ENCODE measurements at places on chromosomes 5 and 9. TPM values are rescaled to one million over a fixed set of nuclear protein-coding genes. Genes with fewer than 3 reads are reported as not detected.

GRCh38 chr5:6820851-6821479, 107.7 kb downstream of the TENT4A start:
- peak; percentile 86 for DNase-seq

- DNase-seq, result no peak
These were observed 367.5 kb upstream of the BRINP1 start for GRCh38 chr9:119736491-119737454.

The SLC4A9 gene
- total RNA-seq, result not detected

The IZUMO3 gene
- not detected for total RNA-seq

The SKIC3 gene
- total RNA-seq, result 54.0 TPM

The IL4 gene
- not detected for total RNA-seq

Measured in K562 (cell line).